ENCODE measurements at places on chromosomes 3 and 15.

- DNase-seq = peak; percentile 30
These were observed 1.4 kb upstream of the STRA6 start for GRCh38 chr15:74203914-74204431.

- no peak for DNase-seq
These were observed 32.4 kb upstream of the CDV3 start for GRCh38 chr3:133540896-133541674.

- no peak for DNase-seq
These were observed 130.8 kb upstream of the SNTN start for GRCh38 chr3:63521657-63522056.

DNA sequence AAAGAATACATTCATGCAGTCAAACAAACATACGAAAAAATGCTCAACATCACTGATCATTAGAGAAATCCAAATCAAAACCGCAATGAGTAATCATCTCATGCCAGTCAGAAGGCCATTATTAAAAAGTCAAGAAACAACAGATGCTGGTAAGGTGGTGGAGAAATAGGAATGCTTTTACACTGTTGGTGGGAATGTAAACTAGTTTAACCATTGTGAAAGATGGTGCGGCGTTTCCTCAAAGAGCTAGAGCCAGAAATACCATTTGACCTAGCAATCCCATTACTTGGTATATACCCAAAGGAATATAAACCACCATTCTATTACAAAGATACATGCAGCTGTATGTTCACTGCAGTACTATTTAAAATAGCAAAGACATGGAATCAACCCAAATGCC, 330.4 kb downstream of the EDEM1 start:
- no peak for DNase-seq

DNA sequence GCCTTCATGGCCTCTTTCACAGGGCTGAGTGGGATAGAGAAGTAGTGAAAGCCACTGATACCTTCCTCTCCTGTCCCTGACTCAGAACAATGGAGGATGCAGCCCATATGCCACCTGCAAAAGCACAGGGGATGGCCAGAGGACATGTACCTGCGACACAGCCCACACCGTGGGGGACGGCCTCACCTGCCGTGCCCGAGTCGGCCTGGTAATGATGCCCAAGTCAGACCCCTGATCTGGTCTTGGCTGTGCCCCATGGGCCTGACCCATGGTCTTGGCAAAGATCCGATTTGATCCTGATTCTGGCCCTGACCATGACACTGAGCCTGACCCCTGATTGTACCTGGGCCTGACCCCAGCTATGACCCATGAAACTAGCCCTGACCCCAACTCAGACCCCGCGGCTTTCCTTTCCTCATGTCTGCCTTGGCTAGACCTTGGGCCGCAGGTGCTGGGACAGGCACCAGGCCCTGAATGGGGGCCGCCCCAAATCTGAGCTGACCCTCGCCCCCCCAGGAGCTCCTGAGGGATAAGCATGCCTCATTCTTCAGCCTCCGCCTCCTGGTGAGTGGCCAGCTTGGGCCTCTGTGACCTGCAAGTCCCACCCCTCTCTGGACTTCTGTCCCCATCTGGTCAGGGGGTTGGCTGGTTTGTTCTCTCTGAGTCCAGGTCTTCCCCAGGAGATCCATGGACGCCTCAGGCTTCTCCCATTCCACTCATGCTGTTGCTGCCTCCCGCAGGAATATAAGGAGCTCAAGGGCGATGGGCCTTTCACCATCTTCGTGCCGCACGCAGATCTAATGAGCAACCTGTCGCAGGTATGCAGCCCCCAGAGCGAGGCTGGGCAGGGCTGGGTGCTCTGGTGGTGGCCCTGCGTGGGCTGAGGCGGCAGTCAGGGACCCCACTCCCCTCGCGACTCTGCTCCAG, 15.6 kb downstream of the NT5DC2 start:
- no peak for DNase-seq

DNA sequence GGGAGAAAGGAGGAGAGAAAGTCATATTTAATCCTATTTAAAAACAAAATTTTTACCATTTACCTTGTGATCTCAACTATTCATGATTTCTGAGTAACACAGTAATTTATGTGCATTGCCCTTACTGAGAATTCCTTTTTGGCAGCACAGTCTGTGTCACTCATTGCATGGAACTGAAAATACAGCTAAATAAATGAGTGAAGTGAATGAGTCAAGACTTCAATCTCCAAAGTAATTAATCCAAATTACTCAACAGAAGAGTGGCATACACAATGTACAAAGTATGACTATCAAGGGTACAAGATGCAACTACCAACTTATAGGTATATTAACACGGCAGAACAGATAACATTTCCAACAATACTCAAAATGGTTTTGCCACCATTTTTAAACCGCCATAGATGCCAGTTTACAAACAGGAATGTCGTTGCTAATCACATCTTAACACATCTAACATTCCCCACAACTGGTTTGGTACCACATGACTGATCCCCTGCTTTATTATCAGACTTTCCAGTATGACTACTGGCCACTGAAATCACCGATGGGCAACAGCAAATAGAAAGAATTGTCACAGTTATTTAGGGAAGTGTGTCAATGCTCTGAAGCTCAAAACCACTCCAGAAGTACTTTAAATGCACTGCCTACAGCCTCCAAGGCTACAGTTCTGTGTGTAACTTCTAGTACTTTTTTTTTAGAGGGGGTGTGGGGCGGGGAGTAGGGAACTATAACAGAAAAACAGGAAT, 410.4 kb downstream of the SHQ1 start:
- DNase-seq = no peak

DNA sequence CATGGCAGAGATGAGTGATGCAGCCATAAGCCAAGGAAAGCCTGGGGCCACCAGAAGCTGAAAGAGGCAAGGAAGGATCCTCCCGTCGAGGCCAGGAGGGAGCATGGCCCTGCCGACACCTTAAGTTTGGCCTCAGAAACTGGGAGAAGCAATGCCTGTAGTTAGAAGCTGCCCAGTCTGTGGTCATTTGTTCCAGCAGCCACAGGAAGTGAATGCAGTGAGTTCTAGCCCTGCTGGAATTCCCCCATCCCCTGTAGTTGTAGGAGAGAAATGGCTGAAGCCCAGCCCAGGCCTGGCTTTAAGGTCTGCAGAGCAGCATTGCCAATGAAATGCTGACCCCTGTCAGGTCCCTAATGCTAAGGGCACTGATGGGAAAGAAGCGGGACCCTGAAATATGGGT, 12.2 kb upstream of the CHSY1 start:
- DNase-seq = no peak

DNA sequence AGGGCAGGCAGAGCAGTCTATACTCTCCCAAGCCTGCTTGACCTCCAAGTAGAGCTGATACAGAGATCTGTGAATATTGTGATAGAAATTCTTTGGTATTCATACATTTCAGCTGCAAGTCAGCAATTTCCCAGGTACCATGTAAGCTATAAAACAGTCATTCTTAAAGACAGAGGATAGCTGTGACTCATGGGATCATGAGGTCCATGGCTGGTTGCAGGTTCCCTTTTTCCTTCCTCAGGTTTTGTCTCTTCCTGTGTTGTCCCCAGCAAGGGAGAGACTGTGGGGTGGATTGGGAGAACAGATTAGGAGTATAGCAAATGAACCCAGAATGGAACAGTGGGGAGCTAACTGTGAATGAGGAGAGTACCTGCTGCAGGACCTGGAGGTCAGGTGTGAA, 5.4 kb upstream of the P4HTM start:
- no peak for DNase-seq

- DNase-seq = no peak
These were observed 16.3 kb downstream of the BHLHE40 start for GRCh38 chr3:4995500-4996053.

DNA sequence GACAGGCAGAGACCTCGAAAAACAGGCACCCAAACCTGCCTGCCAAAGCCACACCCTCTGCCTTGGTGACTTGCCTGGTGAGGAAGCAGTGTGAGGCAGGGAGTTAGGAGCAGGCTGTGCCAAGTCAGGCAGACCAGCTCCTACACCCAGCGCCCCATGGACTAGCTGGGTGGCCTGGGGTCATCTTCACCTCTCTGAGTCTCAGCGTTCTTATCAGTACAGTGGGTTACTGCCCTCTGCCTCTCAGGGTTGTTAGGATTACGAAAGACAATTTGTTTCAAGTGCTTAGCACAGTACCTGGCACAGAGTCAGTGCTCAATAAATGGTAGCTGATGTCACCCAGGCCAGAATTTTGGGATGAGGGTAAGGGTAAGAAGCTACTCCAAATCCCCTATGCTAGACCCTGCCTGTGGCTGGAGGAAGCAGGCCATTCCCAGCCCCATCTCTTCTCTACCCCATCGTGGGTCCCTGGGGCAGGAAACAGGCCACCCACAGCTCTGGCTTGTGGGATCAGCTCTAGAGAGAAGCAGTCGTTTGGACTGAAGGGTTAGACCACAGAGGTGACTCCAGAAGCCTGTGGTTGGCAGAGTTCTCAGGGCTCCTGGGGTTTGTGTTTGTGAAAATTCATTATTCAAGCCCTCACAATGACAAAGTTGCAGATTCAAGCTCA, 10.1 kb downstream of the SLC51B start:
- DNase-seq = no peak

DNA sequence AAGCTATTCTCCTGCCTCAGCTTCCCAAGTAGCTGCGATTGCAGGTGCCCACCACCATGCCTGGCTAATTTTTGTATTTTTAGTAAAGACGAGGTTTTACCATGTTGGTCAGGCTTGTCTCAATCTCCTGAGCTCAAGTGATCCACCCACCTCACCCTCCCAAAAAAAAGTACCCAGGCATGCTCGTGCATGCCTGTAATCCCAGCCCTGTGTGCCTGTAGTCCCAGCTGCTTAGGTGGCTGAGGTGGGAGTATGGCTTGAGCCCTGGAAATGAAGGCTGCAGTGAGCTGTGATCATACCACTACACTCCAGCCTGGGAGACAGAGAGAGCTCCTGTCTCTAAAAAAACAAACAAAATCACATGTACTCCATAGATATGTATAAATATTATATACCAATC, 176.5 kb downstream of the SOX2 start:
- peak; percentile 66 for DNase-seq

GRCh38 chr3:108103886-108104797, 13.3 kb upstream of the CD47 start:
- DNase-seq = peak; percentile 98

- DNase-seq = no peak
These were observed 32.9 kb downstream of the PIK3CA start for GRCh38 chr3:179181021-179181472.

DNA sequence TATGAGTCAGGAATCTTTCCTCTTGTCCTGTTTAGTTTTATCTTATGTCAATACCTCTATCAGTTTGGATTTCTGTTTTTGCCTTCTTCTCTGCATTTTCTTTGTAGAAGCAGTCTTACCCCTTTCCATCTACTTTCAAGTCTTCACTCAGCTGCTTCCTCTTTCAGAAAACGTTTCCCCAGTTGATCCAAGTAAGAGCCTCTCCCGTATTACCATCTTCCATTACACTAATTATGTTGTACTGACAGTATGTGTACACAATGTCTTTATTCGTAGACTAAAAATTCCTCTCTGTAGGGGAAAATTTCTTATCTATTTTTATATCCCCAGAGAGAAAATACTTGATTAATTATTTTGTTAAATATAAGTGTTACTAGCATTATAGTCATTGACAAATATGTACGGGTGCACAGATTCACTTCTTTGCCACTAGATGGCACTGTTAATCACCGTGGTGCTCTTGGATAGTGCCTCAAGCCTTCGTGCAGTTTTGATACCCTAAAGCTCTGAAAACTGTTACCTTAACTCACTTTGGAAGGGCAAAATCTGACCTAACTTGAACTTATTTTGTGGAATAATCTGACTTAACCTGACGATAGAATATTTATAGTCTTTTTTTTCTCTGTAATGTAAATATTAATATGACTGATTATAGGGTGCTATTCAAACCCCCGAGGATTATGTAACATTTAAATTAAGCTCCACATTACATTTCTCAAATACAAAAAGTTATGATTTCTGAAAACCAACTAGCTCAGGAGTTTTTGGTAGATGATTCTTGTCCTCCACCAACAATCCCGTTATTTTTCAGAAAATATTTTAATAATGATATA, 74.2 kb upstream of the POU1F1 start:
- peak; percentile 60 for DNase-seq

DNA sequence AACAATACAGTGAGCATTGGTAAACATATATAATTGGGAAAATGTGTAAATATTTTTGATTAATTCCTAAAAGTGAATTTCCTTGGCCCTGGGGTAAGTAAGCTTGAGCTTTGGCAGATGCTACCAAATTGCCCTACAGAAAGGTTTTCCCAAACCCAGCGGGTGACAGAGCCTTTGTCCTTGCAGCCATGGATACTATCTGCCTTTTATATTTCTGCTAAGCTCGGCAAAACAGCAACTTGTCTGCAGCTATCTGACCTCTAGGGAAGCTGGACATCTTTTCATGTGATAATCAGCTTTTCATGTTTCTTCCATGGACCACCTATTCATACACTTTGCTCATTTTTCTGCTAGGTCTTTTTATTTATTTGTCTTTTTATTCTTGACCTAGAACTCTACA, 64.7 kb upstream of the SEC22A start:
- DNase-seq = no peak

DNA sequence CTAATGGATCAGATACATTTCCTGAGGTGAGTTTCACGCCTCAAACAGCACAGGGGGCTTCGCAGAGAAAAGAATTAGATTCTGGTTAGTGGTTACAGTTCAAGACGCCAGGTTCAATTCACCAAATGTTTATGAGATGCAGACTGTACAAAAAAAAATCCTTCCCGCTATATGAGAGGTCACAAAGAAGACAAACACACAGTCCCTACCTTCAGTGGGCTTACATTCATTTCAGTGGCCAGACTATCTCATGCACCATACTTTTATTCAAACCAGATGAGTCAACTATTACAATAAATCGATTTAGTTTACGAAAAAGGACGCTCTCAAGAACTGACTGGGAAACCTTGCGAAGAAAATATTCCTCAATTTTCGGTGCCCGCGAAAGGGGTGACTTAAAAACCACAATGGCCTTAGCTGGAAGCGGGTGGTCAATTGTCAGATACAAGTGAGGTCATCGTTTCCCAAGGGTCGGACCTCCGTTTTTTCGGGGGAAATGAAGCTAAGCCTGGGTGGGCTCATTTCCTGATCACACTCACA, 695 bp downstream of the METTL6 start:
- DNase-seq = no peak

- DNase-seq = no peak
These were observed 369.8 kb downstream of the SV2B start for GRCh38 chr15:91469632-91470567.

DNA sequence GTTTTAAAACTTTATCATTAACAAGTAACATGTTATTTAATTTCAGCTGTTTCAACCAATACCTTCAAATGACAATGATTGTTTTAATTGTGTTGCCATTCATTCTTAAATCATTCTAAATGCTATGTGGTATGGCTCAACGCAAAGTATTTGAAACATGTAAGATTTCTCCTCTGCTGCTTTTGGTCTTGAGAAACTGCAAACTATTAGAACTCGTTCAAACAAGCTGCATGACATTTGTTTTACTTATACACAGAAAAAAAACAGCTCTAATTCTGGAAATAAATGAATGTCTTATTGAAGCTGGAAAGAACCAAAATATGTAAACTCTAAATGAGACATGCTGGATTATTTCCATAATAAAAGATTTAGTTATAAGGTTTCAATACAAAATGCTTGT, 29.3 kb downstream of the FBN1 start:
- DNase-seq = no peak
